Ammon's horn (tissue), 1 donor: ENCODE measurements at places on chromosomes 3 and 15.

GRCh38 chr3:13280811-13281506 is 139.2 kb downstream of the NUP210 start:
- DNase-seq = no peak

DNA sequence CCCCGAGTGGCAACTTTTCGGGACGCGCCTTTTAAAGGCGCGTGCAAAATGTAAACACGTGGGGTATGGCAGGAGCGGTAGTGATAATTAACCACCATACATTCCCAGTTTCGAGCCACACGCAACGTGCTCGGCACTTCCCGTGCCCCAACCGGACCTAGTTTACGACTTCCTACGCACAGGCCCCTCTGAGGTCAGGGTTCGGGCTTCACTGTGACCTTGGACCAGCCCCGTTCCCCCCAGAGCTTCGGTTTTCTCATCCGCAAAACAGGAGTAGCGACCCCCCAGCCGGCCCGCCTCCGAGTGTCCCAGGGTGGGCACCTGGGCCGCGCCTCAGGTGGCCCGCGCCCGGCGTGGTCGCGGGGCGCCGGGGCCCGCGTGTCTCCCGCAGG is 451 bp downstream of the CHCHD4 start:
- DNase-seq = peak; percentile 73

- no peak for DNase-seq
Observed at GRCh38 chr3:16486201-16486600, 27.3 kb downstream of the RFTN1 start.

DNA sequence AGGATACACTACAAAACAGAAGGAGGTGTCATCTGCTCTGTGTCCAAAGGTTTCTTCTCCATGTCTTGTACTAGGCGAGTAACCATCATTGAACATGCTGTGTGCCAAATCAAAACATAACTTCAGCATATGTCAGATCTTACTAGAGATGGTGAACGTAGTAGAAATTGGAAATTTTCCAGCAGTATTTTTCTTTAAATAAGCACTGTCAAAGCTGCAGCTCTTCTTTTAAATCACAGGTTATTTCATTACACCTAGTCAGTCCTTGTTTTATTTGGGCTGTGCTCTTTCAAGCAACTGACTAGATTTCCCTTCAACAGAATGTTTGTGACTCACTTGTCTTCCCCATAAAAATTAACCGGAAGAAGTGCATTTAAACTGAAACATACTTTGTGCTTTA is 46.5 kb downstream of the MSL2 start:
- no peak for DNase-seq

- no peak for DNase-seq
Observed at GRCh38 chr3:122014741-122015140, 7.3 kb downstream of the ILDR1 start.

GRCh38 chr3:171113716-171114115 is 87.2 kb upstream of the SLC2A2 start:
- DNase-seq = no peak

DNA sequence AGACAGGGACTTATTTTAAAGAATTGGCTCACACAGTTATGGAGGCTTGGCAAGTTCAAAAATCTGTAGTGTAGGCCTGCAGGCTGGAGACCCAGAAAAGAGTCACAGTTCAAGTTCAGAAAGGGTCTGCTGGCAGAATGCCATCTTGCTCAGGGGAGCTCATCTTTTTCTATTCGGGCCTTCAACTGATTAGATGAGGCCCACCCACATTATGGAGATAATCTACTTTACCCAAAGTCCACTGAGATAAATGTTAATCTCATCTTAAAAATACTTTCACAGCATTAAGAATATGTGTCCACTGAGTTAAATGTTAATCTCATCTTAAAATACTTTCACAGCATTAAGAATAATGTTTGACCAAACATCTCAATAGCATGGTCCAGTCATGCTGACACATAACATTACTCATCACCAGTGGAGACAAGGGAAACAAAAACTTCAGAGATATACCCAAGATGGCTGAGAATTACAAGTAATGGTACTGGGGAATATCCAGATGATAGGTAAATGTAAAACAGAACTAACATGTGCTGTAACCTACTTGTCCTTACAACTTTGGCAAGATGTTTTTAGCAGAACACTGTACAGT is 74.3 kb upstream of the STAC start:
- DNase-seq = no peak
